IPS DF 19.7 (cell line): ENCODE measurements at places on chromosomes 3 and 15.

GRCh38 chr15:90851114-90851513 is 17.3 kb upstream of the FURIN start:
- DNase-seq = no peak

DNA sequence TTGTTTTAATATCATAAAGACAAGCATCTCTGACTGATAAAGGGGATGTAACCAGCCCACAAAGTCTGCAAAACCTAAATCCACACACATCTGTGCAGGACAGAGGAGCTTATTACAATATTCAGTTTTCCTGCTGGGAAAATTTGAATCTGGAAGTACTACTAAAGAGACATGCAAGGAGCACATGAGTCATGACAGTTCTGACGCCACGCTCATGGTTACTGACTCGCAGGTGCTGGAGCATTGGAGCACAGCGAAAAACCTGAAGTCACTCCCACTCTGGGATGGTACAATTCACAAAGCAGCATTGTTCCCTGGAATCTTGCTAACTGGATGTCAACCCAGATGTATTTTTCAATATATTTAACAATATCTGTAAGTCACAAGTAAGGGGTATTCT is 7.6 kb upstream of the ISL2 start:
- no peak for DNase-seq

DNA sequence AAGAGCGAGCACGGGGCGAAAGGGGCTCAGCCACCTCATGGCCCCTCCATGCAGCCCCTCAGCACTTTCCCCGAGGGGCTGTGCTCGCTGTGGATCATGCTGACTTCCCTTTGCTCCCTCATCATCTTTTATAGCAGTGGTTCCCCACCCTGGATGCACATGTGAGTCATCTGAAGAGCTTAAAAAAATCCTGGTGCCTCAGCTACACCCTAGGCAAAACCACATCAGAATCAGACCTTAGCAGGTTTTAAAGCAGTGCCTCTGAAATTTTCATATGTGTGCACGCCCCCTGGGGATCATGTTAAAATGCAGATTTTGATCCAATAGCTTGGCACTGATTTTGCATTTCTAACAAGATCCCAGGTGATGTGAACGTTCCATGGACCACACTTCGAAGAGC is 50.9 kb downstream of the FEM1B start:
- no peak for DNase-seq

- DNase-seq = no peak
Measured at GRCh38 chr15:93298901-93299300, 209.9 kb upstream of the RGMA start.

GRCh38 chr15:52224211-52224610 is 33.0 kb upstream of the GNB5 start:
- DNase-seq = no peak

- no peak for DNase-seq
Measured at GRCh38 chr15:67579164-67579563, 36.7 kb downstream of the MAP2K5 start.

DNA sequence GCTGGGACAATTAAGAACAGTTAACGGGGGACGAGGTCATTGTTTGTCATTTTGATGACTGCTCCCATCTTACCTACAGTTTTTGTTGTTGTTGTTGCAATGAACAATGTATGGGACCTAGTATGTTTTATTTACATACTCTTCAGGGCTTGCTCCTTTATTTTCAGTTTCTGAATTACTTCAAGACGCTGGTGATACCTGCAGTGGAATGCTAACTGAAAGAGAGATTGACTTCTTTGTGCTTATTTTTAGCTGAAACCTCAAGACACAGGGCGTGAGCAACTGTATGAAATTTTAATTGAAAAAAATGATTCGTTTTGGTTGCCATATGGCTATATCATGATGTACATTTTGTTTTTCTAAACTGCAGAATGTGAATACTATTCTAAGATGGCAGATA is 297.9 kb downstream of the EDEM1 start:
- no peak for DNase-seq

GRCh38 chr3:30350011-30350410 is 256.4 kb upstream of the TGFBR2 start:
- no peak for DNase-seq

GRCh38 chr15:66953523-66954229 is 111.7 kb upstream of the SMAD3 start:
- DNase-seq = no peak

DNA sequence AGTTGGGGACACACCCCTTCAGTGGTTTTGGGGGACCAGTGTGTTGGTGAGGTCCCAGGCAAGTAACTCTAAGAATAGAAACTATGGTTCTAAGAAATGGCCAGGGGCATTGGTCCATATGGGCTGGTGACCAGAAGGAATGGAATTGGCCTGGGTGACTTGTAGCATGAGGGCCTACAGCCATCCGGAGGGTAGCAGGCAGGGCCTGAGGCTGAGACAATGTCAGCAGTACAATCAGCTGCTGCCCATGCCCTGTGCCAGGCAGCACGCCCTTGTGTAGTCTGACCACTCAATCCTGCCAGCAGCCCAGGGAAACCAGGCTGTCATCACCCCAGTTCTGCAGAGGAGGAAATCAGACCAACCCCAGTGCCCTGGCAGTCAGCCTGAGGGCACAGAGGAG is 100.6 kb downstream of the DNAJB8 start:
- DNase-seq = no peak

GRCh38 chr15:21260966-21261395 is 179.3 kb downstream of the POTEB3 start:
- DNase-seq = no peak

DNA sequence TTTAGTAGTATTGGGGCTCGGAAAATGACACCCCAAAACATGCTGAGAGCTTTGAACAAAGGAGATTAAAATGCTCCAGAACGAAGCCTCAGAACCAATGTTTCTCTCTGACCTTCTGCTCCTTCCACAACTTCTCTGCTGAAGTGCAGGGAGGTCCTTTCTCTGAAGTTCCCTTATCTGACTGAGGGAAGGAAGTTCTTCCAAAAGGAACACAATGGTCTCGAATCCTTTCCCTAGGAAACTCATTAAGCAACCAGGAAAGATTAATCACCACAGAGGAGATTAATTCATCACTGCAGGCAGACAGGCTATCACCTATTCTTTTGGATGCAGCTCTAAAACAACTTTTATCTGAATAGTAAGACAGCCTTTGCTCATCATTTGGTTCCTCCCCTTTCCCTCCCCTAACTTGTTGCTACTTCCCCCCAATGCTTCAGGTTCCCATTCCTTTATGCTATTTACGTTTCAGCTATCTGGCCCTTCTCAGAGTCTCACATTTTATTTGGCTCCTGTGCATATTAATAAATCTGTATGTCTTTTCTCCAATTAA is 18.2 kb upstream of the WDR49 start:
- DNase-seq = no peak

DNA sequence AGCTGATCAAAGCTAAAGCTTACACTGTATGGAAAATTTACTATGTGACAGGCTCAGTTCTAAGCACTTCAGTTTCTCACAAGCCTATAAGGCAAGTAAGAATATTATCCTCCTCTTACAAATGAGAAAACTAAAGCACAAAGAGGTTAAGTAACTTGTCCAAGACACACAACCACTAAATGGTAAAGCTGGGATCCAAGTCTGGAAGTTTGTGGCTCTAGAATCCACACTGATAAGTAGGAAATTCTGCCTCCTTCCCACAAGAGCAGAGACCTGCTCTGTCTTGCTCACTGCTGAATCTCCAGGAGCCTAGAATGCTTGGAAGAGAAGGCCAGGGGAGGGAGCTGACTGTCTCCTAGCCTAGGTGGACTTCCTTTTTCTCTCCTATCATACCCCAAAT is 60.6 kb downstream of the MAGI1 start:
- DNase-seq = no peak

- no peak for DNase-seq
Measured at GRCh38 chr3:30169487-30169886, 436.9 kb upstream of the TGFBR2 start.

DNA sequence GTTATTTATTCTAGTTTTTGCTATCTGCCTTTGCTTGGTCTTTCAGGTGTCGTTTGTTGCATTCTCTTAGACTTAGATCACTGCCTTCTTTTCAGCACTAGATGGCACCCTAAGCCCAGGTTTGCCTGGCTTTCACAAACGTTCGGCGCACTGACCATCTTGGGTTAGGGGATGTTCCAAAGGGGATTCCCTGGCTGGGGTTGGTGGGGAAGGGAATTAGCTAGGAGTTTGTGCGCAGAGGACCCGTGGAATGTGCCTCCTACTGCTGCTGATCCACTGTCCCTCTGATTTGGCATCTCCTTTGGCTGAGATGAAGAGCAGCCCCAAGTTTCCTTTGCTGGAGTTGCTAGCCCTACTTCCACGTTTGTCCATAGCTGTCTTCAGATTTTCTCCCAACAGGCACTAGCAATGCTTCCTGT is 33.9 kb downstream of the PFN2 start:
- peak; percentile 60 for DNase-seq

GRCh38 chr3:14876921-14877333 is 58.2 kb downstream of the FGD5 start:
- DNase-seq = no peak

DNA sequence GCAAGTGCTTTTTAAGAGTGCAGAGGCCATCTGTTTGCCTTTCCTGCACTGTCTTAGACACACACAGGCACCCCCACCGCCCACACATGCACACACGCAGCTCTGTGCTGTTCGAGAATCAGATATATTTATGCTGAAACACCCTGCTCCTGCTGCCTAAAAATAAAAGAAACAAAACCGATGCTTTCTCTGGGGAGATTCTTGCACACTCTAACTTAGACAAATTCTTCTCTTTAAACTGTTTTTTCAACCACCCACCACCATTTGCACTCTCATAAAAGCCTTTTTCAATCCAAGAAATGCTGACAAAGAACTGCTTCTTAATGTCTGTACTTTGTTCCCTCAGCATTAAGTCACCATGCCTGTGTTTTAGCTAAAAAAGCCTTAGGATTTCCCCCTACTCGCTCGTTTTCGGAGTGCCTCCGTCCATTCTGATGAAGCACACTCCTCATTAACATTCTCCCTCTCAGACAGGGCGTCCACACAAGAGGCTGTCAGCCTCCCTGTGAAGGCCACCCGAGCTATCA is 26.2 kb downstream of the SLC12A8 start:
- DNase-seq = no peak

DNA sequence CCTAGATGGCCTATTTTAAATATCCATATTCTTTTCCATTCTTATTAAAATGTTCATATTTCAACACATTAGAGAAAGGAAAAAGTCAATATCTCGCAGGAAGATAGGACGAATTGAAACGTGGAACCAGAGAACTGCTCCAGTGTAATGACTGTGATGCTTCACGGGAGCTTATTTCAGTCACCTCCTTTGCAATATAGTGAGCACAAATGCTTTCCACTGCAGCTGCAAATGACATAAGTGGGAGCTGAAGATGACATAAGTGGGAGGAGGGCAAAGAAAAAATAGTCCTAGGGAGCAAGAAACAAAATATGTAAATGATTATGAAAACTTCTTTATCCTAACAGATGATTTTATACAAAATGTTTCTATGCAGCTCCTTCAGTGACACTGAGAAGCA is 324.1 kb downstream of the ZNF385D start:
- DNase-seq = no peak

DNA sequence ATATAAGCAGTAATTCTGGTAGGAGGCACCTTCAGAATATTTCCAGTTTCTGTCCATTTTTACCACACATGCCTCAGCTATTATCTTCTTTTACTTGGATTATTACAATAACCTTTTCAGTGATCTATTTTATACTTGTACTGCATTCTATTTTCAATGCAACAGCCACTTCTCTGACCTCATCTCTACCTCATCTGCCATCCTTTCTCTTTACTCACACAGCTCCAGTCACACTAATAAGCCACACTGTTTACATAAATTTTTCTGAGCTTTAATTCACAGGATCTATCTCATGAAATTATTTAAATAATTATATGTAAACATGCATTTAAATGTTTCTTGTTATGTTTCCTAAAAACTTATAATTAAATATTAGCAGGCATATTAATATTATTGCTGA is 47.3 kb upstream of the BCHE start:
- no peak for DNase-seq

- DNase-seq = no peak
Measured at GRCh38 chr3:43307226-43307625, 20.9 kb downstream of the SNRK start.

DNA sequence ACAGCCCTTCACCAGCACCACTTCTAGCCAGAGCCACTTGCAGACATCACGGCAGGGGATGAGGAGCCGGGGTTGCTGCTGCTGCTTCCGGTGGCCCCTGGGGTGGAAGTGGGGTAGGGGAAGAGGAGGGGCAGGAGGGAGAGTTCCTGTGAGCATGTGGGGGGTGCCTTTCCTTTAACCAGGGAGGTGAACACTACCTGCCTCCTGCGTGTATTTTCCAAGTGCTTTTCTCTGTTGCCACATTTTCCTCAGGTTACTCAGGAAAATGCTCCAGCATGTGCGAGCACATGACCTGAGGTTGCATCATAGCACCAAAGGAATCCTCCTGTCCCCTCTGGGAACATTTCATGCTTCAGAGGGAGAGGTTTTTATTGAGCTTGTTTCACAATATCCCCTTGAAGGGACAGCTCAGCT is 12.2 kb upstream of the SACM1L start:
- no peak for DNase-seq

DNA sequence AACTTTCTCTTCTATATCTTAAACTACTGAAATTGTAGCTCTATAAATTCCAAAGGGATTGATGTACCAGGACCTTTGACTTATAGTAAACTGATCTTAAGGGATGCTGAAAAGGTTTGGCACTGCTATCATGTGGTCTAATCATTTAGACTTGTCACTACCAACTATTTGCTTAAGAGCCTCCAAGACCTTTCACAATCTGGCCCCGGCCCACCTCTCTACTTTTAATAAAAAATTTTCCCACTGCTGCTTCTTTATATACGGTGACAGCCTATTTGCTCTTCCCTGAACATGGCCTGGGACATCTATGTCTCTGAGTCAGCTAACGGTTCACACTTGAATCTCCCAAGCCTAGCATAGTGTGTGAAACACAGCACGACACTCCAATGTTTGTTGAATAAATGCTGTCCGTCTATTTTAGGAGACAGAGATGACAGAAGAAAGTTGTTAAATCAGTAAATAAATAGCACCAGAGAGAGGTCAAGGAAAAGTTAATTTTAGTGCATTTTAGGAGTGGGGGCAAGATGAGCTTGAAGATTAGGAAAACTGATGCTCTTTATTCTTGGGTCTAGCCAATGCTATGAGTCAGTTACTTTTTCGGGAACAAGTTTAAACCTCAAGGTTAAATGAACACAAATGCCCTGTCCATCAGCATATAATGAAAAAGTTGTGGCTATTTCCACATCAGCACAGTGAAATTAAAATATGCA is 212.9 kb downstream of the TIGIT start:
- no peak for DNase-seq

- DNase-seq = no peak
Measured at GRCh38 chr3:77868725-77869124, 828.8 kb downstream of the ROBO2 start.

DNA sequence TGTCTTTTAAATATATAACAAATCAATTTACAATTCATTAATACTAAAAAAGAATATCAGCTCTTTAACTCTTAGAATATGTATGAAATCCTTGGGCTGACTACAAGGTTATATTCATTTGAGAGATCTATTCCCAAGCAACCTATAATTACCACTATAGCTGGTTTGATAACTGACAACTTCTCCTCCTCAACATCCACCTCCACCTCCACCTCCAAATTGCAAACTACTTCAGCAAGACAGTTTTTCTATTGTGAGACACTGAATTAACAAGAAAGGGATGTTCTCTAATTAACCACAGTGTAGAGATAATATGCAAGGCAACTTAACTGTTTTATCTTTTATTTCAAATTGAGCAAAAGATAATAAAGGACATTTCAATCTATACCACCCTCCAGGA is 284.8 kb upstream of the ARL6 start:
- no peak for DNase-seq
